ENCODE measurements at places on chromosomes 3 and 15.

DNA sequence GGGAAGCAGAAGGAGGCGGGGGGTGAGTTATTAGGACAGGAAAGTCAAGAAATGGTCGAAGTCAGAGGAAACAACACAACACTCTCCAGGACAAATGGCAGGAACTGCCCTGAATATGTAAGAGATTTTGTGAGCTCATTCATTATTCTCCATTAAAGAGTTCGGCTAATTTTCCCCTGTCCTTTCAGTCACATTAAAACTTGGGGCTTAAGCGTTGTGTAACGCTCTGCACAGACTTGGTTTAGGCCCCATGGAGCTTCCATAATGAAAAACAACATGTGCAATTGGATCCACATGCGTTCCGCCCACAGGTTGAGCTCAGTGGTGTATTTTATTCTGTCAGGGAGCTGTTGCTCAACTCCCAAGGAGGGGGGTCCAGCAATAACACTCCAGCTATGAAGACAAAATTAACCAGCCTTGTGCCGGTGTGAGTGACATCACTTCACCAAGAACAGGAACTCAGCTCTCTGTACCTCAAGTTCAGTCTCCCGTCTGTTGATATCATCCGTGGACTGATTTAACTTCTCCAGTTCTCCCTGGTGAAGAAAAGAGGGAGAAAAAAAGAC is 2.3 kb downstream of the SH3BP5 start:
- DNase-seq = no peak

DNA sequence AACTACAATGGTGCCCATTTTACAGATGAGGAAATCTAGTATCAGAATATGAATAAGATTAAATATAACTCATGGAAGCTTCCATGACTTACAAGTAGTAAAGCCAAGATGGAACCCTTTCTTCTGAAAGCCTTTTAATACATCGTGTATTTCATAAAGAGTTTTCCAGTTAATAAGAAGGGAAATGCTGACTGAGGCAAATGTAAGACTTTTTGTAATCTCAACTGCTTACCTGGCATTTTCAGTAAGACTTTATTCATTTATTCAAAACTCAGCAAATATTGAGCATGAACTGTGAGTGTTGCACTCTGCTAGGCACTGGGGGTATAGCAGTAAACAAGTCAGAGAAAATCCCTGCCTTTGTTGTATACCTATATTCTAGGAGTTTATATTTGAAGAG is 256.4 kb upstream of the THRB start:
- no peak for DNase-seq

- no peak for DNase-seq
Measured at GRCh38 chr3:150443331-150443741, 35.2 kb downstream of the TSC22D2 start.

DNA sequence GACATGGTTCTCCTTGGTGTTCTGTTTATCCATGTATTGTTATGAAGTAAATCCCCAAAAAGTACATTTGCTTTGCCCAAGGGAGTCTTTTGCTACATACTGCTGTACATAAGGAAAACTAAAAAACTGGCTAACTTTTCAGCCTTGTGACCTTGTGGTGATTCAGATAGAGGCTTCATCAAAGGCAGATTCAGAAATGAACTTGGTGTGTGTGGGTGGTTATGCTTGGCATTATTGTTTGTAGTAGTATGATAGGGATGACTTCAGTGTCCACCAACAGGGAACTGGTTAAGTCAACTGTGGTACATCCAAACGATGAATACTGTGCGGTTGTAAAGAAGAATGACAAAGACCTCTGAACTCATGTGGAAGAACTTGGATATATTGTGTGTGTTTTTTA is 75.6 kb upstream of the CHRNB4 start:
- no peak for DNase-seq

- DNase-seq = no peak
Measured at GRCh38 chr3:109927726-109928125, 590.4 kb upstream of the DPPA4 start.

- DNase-seq = no peak
Measured at GRCh38 chr3:38590521-38590920, 59.0 kb downstream of the SCN5A start.
